Effector memory CD4-positive, alpha-beta T cell (primary cell): ENCODE measurements at places on chromosomes 1 and 21.

GRCh38 chr1:229323885-229324553, 18.8 kb downstream of the CCSAP start:
- DNase-seq: no peak

DNA sequence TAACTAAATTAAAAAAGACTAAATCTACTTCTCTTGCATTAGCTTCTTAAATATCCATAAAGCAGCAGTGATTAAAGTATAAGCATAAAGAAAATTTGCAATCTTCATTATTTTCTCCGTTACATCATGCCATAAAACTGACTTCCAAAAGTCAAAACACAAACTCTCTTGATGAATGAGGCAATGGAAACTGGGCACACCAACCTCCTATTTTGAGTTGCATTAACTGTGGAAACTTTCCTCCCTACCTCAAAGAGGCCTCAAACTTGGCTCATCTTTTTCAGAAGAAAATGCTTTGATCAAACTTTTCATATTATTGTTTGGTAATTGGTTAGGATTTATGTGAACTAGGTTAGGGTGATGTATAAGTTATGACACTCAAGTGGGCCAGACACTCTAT, 4.1 kb upstream of the BTG3 start:
- no peak for DNase-seq

- DNase-seq: no peak
These were observed 83.5 kb downstream of the INTS7 start for GRCh38 chr1:211951856-211952255.

- no peak for DNase-seq
These were observed 237.9 kb downstream of the HLX start for GRCh38 chr1:221117133-221117532.

GRCh38 chr1:53503433-53504217, 44.4 kb downstream of the DMRTB1 start:
- DNase-seq: no peak

DNA sequence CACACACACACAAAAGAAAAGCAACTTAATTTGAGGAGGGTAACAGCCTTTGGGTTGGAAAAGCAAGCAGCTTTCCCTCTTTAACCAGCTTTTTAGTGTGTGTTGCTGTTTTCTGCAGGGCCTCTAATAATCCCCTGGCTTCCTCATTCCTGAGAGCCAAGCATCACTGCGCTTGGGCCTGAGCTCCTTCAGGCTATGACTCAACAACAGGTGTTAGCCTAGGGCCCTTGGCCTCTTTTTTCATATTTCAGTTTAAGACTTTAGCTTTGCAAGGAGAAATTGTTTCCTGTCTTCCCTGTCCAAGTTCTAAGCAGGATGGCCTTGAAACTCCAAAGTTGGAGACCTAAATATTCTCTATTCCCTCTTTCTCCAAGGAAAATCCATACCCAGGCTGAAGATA, 26.2 kb upstream of the SNX27 start:
- no peak for DNase-seq

GRCh38 chr1:37177230-37177864, 143.0 kb upstream of the GRIK3 start:
- no peak for DNase-seq

DNA sequence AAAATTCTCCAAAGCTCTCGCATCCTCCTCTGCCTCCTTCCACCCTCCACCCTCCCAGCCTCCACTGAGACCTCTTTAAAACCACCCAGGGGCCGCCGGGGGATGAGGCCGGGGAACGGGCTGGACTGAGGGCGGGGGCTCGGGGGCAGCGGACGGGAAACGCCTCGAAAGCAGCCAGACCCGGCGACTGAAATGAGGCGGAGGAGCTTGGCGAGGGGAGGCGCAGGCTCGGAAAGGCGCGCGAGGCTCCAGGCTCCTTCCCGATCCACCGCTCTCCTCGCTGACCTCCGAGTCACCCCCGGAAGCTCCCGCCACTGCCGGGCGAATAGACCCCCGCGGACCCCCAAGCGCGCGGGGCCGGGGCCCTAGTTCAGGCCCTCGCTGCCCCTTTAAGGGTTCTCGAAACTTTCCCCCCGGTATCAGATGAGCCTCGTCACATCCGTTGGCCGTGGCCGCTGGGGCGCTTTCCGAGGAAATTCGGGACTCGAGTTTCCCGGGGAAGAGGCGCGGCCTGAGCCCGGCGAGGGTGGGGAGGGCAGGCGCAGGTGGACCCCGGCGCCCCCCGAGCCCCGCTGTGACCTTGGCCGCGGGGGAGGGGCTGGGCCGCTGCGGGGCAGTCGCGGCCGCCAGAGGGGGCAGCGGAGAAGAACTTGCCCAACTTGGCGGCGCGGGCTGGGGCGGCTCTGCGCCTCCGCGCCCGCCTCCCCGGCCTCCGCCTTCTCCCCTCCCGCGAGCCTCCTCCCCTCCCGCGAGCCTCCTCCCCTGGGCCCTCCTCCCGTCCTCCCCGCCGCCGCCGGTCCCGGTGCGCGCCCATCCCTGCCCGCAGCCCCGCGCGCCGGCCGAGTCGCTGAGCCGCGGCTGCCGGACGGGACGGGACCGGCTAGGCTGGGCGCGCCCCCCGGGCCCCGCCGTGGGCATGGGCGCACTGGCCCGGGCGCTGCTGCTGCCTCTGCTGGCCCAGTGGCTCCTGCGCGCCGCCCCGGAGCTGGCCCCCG, at the start of gene BACE2:
Gene BACE2, plus strand, starts transcription at position 813 of the 995 bp plus-strand sequence. Its CDS starts 104 bp downstream, at position 917.
- no peak for DNase-seq

GRCh38 chr1:204493145-204493983, 1.2 kb downstream of the PIK3C2B start:
- DNase-seq: no peak

DNA sequence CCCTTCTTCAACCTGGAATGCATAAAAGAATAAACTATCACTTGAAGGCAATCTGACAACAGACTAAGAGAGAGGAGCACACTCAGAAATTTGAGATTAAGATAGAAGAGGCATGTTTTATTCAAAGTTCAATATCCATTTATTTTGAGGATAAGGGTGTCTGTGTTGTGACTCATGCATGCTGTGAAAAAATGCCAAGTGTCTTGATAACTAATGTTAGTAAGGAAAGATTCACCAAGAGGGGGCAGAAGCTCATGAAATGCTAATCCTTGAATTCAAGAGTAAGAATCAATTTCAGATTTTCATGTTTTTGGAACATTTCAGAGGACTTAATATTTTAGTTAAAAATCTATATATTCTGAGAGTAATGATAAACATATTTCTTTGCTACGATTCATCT, 94.0 kb downstream of the IFI44 start:
- no peak for DNase-seq

- DNase-seq: no peak
These were observed 7.0 kb downstream of the AKT3 start for GRCh38 chr1:243842978-243843511.

- no peak for DNase-seq
These were observed 9.4 kb downstream of the ATAD3A start for GRCh38 chr1:1521331-1521730.

- DNase-seq: no peak
These were observed 69.1 kb downstream of the BCAR3 start for GRCh38 chr1:93612510-93612909.

DNA sequence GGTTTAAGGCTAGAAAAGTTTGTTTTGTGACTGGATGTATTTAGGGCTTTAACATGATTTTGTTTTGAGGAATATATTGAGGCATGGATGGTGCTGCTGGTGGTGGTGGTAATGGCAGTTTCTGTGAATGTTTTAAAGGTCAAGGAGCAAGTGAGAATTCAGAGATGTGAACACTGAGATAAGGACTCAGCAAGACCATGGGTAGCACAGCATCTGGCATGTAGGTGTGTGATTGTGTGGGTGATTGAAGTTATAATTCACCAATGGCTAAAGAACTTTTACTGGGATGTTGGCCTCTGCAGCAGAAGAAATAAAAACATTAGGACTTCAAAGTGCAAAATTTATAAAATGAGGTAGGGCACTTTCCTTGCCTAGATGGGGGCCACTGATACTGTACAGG, 65.9 kb downstream of the MACF1 start:
- DNase-seq: no peak

- DNase-seq: no peak
These were observed 773 bp downstream of the CNST start for GRCh38 chr1:246566813-246567645.

DNA sequence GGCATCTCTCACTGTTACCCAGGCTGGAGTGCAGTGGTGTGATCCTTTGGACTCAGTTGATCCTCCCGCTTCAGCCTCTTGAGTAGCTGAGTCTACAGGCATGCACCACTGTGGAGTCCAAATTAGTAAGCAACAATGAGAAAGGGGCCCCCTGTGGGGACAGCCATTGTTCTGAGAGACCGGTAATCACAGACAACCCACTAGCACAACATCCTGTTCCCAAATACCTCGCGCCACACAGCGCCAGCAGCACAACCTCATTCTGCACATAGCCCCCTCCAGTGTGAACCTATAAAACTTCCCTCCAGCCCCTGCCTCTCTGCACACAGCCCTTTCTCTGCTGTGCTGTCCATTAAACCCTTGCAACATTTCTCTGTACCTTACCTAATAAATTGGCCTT, 226.4 kb downstream of the DYRK1A start:
- no peak for DNase-seq

- no peak for DNase-seq
These were observed 127.3 kb downstream of the CAMTA1 start for GRCh38 chr1:6912518-6912917.
